ENCODE measurements at places on chromosomes 11 and 22. TPM values are rescaled to one million over a fixed set of nuclear protein-coding genes. Genes with fewer than 3 reads are reported as not detected.

ANKK1 gene
- 0.07 TPM for total RNA-seq

POU2AF3 gene
- total RNA-seq = not detected

OVOL1 gene
- not detected for total RNA-seq

DUSP8 gene
- total RNA-seq = 0.40 TPM

OR8G1 gene
- total RNA-seq = not detected

RIC3 gene
- total RNA-seq = under 0.01 TPM

PPME1 gene
- 27.2 TPM for total RNA-seq

CDCA5 gene
- total RNA-seq = 9.0 TPM

DNA sequence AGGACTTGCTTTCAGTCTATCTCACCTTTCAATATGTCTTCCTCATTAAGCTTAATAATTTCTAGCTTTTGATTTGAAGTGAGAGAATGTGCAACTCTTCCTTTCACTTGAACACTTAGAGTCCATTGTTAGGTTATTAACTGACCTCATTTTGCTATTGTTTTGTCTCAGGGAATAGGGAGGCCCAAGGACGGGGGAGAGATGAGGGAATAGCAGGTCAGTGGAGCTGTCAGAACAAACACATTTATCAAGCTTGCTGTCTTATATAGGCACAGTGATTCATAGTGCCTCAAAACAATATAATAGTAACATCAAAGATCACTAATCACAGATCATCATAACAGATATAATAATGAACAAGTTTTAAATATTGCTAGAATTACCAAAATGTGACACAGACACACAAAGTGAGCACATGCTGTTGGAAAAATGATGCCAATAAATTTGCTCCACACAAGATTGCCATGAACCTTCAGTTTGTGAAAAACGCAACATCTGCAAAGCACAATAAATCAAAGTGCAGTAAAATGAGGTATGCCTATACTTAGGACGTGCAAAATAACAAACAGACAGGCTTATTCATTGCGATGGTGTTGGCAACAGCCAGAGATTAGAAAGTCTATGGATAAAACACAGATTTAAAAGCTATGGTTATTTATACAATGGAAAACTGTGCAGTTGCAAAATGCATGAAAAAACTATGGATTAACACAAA lies 106.3 kb upstream of the TEAD1 start:
- no peak for DNase-seq

- no peak for DNase-seq
Measured at GRCh38 chr11:70070706-70071105, 7.4 kb upstream of the ANO1 start.

DNA sequence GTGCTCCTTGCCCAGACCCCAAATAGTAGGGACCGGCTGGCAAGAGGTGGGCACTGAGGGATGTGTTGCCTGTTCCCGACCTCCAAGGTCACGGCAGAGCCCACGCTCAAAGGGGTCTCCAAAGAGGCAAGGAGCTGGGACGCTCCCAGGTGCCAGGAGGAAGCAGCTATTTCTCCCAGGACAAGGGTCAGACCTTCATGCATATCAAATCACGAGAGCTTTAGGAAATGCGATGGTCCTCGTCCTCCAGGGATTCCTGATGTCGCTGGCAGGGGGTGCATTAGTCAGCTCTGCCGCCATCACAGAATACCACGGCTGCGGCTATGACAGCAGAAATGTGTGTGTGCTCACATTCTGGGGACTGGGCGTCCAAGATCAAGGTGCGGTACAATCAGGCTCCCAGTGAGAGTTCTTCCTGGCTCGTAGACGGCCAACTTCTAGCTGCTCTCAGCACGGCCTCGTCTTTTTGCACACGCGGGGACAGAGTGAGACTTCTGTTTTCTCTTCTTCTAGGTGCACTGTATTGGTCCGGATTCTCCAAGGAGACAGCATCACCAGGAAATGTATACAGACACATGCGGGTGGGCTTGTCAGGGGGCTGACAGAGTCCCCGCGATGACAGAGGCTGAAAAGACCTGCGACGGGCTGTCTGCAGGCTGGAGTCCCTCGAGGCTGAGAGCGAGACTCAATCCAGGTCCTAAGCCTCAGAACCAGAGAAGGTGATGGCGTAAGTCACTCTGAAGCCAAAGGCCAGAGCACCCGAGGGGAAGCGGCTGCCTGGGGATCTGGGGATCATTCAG lies 81.6 kb downstream of the SHANK2 start:
- DNase-seq = no peak

DNA sequence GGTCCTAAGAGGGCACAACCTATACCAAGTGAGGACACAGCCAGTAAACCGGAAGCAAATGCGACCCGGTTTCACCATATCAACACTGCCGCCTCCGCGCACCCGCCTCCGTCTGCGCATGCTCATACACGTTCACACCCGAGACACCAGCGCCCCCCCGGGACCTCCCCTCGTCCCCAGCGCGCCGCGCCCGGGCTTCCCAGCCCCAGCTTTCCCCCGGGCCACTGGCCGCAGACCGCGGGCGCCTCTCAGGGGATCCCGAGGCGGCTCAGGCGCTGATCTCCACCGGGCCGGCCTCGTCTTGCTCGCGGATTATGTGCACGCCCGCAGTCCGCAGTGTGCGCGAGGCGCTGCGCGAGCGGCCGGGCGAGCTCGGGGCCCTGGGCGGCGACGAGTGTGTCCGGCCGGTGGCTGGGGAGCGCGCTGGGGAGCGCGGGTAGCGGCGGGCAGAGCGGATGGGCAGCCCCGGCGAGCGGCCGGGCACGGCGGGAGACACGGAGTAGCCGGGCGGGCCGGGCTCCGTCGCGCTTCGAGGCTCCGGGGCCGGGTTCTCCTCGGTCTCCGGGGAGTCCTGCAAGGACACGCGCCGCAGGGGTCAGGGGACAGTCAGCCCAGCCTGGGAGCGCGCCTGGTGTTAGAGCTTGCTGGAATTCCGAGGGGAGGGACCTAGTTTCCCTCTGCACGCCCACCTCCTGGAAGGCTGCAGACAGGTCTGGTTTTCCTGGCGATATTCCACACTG lies 2.0 kb downstream of the HEPN1 start:
- peak; percentile 32 for DNase-seq

GRCh38 chr22:30214703-30215407 lies 31.7 kb downstream of the LIF start:
- DNase-seq = no peak

- DNase-seq = no peak
Measured at GRCh38 chr11:44593251-44593650, 27.8 kb downstream of the CD82 start.

GRCh38 chr11:57476757-57477506 lies 16.6 kb downstream of the RTN4RL2 start:
- no peak for DNase-seq

DNA sequence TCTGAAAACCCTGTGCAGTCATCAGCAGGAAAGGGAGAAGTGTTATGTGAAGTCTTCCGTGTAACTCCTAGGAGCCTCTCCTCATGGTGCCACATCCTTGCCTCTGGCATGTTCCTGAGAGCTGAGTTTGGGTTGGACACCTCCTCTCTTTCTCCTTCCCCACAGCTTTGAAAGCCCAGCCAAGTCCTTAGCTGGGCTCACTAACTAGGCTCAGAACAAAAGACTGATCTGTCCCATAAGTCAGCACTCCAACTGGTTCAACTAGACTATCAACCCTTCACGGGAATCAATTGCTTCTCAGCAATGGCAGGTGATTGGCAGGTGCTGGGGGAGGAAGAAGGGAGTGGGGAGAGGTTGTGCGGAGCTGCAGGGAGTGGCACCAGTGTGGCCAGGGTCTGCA lies 509.9 kb upstream of the B3GAT1 start:
- DNase-seq = no peak

DNA sequence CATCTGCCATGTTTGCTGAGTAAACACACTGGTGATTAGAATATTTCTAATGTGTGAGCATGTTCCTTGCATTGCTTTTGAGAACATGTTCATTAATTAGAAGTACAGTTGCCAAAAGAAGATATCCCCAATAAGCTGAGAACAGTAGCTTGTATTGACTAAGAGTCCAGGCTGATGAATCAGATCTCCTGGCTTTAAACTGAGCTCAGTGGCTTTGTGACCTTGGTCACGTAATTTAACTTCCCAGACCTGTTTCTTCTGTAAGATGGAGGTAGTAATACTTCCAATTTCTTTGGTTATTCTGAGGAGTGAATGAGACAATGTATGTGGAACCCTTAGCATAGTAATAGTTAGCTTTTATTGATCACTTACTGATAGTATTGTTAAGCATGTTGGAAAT lies 61.9 kb downstream of the CYB5R2 start:
- no peak for DNase-seq

- DNase-seq = no peak
Measured at GRCh38 chr22:29301716-29302401, 4.6 kb upstream of the GAS2L1 start.

DNA sequence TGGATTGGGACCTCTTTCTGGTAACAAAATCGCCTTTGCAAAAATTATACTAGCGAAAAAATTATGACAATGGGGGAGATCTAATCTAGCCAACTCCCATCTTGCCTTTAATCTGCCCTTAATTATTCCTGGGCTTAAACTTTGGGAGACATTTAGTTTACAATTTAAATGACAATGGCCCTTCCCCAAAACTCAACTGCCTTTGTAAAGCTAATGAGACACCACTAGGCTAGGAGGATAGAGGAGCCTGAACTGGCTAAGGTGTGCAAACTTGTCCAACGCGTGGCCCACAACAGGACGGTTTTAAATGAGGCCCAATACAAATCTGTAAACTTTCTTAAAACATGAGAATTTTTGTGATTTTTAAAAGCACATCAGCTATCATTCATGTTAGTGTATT lies 67.3 kb downstream of the RSF1 start:
- no peak for DNase-seq

GRCh38 chr22:34688825-34689224 lies 377.1 kb upstream of the ISX start:
- DNase-seq = no peak

- no peak for DNase-seq
Measured at GRCh38 chr22:32269316-32269715, 14.2 kb upstream of the SLC5A4 start.

DNA sequence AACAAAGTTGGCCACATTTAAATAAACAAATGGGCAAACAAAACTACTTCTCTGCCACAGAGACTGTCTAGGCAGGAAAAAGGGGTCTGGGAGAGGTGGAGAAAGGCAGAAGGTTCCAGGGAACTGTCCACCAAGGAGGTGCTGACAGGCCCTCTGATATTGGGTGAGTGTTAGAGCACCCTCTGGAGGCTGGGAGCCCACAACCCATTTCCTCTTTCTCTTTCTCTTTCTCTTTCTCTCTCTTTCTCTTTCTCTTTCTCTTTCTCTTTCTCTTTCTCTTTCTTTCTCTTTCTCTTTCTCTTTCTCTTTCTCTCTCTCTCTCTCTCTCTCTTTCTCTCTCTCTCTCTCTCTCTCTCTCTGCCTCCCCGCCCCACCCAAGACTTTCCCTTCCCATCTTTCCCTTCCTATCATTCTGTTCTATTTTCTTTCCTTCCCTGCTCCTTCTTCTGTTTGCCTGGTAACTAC lies 912.8 kb downstream of the DLG2 start:
- no peak for DNase-seq

DNA sequence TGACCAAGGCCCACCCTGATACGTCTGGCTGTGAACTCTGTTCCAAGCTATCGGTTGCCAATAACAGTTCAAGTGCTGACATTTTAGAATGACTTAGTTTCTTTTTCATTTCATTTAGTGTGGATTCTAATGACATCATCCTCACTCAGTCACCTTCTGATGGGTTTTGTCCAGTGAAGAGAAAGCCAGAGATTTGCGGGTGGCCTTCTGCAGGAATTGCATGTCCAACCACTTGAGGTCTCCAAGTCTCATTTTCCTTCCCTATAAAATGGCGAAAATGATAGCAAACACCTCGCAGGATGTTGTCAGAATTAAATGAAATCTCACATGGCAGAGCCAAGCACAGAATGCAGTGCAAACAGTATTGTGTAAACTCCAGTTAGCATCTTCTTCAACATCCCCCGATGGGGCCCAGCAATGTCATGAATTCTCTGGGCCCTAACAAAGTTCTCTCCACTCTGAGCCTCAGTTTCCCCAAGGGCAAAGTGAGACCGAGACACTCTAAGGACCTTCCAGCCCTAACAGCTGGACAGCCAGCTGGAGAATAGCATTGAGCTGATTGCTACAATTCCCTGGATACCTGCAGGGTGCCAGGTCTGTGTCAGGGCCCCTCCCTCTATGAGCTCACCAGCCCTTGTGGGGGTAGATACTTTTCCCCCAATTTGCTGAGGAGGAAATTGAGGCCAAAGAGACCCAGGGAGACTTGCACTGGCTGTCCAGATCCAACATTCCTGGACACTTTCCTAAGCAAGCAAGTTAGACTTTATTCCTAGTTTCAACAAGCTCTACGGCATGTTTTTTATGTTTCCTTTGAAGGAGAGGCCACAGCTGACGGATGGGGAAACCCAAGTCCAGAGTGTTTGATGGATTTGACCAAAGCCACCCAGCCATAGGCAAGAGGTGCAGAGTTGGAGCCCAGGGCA lies 286.7 kb downstream of the MN1 start:
- DNase-seq = no peak

- DNase-seq = peak; percentile 83
Measured at GRCh38 chr11:118415739-118416068, 14.3 kb downstream of the ATP5MG start.

GRCh38 chr11:14764179-14764578 lies 120.6 kb downstream of the PDE3B start:
- DNase-seq = no peak

DNA sequence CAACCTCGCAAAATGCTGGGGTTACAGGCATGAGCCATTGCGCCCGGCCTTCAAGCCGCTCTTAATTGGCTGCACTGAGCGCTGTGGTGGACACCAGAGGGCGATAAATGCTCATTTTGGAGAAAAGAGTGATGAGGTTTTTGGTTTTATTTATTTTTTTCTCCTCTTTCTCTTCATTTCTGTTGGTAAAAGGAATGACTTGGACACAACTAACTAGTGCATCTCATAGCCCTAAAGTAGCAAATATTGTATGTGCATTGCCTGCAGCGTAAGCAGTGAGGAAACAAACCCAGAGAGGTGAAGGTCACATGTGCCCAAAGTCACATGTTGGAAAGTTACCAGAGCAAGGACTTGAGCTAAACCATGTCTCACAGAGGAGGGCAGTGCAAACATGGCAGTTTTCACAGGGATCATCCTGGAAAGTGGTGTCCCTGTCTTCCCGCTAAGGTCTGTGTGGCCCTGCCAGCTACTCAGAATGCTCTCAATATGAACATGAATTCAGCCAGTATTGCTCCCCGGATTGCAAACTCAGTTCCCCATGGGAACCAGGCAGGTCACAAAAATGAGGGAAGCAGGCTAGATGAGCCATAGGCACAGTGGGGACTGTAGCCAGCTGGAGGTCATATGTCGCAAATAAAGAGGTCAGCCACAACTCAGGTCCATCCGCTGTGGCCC lies 8.6 kb upstream of the CD82 start:
- no peak for DNase-seq

GRCh38 chr11:65858681-65859087 lies 704 bp upstream of the CFL1 start:
- no peak for DNase-seq

GRCh38 chr11:58963551-58964104 lies 24.3 kb downstream of the GLYATL1 start:
- no peak for DNase-seq

Data from pulmonary artery endothelial cell (primary cell).